ENCODE measurements at places on chromosomes 2 and 18. TPM values are rescaled to one million over a fixed set of nuclear protein-coding genes. Genes with fewer than 3 reads are reported as not detected.

GRCh38 chr2:240596491-240596931 lies 10.0 kb downstream of the CAPN10 start:
- no peak for DNase-seq

DNA sequence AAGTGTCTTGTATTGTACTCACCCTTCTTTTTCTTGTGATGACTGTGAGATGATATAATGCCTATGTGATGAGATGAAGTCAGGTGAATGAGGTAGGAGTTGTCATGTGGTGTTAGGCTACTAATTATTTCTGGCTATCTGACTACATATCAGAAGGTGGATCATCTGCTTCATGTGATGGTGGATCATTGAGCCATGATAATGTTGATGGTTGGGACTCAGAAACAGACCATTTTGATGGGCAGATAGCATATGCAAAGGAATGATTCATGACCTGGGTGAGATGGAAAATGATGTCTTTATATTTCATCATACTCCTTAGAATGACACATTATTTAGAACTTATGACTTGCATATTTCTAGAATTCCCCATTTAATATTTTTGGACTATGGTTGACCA lies 19.5 kb downstream of the ANKRD30B start:
- no peak for DNase-seq

DNA sequence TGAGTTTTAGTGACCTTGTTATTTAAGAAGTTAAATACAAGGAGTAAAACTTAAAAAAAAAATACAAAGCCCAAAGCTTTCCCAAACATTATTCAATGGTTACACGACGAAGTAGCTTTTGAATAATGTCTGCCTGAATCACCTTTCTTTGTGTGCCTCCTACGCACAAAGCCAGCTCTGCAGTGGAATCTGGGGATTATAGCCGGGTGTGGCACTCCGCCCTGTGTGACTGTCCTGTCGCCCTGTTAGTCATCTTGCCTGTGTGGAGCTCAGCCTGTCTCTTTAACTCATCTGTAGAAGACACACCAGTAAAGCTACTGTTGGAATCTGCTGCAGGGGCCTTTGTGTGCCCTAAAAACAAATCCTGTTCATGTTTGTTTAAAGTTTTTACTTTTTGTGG lies 79.4 kb upstream of the TCF7L1 start:
- peak; percentile 76 for DNase-seq

GRCh38 chr2:187525163-187525900 lies 28.9 kb downstream of the TFPI start:
- no peak for DNase-seq

DNA sequence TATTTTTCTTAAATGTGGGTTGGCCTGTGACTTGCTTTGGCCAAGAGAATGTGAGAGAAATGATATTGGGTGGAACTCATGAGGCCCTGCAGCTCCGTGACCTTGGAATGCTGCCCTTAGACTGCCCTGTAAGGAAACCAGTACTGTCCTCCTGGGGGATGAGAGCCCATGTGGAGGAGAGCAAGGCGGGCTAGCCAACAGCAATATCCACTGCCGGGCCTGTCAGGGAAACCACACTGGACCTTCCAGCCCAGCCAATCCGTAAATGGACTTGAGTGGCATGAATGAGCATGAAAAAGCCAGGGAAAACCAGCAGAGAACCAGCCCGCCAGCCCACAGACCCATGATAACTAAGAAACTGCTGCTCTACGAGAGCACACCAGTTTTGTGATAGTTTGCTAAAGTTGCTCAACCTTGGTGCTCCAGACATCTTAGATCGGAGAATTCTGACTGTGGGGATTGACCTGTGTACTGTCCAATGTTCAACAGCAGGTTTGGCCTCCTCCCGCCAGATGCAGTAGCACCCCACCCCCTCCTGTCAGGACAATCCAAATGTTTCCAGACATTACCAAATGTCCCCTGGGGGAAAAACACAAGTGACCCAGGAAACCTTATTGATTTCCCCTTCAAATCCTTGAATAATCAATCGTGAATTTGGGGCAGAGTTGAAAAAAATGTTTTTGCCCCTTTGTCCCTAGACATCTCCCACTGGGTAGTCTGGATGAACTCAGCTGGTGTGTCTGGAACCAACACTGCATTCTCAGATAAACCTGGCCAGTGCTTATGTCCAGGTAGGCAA lies 27.2 kb downstream of the ALPK2 start:
- DNase-seq = no peak

The LAMA1 gene
- total RNA-seq = 24.9 TPM

DNA sequence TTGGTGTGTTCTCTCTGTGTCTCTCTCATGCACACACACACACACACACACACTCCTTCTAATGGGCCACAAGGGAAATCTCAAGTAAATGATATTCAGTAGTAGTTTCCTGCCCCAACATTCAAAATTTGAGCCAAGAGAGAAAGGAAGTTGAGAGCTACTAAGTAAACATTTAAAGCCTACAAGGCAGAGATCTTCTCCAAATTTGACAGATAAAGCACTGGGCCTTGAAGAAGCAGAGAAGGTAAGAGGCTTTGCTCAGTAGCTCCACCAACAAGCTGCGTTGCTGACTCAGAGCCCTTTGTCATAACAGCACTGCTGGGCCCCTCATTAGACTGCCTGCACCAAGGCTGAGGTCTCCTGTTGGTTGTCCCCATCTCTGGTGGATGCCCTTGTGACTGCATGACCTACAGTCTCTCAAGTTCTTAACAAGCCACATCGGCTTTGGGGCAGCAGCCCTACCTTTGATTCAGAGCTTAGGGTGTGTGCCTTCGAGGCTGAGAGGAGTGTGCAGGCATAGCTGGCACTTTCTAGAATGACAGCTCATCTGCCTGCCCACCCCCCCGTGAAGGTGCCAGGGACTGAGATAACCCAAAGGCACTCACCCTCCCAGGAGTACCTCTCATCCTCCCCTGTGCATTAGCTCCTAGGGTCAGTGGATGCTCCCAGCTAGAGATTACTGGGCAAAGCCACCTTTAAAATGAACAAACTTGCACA lies 32.3 kb upstream of the NEB start:
- DNase-seq = no peak

DNA sequence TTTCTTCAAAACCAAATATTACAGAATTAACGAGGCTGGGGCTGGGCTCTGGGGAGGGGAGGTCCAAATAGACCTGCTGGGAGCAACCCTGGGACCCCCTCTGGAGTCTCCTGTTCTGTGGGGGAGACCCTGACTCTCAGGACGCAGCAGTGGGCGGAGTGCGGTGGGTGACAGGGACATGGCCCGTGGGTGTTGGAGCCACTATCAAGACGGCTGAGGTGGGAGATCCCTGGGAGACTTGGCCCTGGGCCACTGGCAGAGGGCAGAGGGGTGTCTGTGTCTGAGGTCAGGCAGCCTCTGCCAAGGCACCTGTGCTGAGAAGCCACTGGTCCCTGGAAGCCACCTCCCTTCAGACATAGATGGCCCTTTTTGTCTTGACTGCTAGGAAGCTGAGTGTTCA lies 79.5 kb upstream of the CTDP1 start:
- DNase-seq = no peak
